Activated CD8-positive, alpha-beta memory T cell treated with anti-CD3 and anti-CD28 coated beads for 1 hour (primary cell): ENCODE measurements at places on chromosomes 1 and 21.

DNA sequence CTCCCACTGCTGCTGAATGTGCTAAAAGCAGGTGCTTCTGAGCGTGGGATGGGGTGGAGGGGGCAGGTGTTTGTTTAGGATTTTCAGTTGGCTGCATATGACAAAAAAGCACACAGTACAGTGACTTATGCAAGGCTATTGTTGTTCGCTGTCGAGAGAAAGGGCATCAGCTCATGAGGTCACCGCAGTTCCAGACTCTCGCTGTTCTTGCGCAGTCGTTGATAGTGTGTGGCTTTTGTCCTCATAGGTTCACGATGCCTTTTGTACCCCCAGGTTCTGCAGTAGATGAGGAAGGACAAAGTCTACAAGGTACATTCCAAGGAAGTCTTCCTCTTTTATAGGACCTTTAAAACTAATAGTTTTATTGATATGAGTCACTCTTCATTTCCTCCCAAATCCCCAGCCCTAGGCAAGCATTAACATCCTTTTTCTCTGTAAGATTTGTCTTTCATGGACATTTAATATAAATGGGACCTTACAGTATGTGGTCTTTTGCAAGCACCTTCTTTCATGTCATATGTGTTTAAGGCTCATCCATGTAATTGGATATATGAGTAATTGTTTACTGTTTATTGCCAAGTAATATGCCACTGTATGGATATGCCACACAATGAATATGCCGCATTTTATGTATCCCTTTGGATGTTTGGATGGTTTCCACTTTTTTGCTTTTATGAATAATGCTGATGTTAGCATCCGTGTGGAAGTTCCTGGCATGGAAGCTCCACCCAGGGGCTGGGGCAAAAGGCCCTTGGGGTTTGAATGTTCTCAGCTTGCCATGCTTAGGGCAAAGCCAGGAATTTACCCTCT lies 14.5 kb upstream of the NLRP3 start:
- DNase-seq: no peak

DNA sequence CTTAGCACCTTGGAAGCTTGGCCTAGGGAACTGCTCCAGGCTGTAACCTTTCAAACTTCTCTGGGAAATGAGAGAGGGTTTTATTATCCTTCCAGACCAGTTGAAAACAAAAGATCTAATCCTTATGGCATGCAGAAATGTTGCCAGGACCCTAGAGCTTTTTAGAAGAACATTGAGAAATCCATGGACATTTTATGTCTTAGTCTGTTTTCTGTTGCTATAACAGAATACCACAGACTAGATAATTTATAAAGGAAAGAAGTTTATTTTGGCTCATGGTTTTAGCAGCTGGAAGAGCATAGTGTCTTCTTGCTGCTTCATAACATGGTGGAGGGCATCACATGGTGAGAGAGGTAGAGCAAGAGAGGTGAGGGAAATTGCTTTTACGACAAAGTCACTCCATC lies 25.8 kb downstream of the OSBPL9 start:
- no peak for DNase-seq

DNA sequence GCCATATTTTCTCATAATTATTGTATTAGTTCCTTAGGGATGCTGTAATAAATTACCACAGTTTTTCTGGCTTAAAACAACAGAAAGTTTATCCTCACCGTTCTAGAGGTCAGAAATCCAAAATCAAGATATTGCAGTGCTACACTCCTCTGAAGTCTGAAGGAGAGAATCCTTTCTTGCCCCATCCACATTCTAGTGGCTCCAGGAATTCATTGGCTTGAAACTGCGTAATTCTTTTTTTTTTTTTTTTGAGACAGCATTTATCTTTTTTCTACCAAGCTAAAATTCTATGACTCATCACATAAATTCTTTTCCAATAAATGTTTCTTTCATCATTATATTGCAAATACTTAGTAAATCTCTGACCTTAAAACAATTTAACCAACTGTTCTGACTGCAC lies 451.0 kb upstream of the RGS18 start:
- DNase-seq: no peak

DNA sequence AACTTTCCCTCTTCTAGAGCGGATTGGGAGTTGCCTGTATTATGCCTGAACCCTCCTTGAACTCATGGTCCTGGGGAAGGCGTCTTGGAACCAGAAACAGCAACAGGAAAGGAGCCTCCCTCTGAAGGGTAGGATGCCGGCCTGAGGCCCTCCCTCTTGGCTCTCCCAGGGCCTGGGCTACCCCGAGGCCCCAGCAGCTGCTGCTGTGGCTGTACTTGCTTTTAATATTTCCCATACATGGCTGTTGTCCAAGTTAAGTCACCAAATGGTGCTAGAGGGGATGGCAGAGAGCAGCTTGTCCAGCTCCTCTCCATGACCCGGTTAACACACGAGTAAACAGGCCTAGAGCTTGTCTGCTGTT lies 10.5 kb downstream of the CHRNB2 start:
- no peak for DNase-seq

DNA sequence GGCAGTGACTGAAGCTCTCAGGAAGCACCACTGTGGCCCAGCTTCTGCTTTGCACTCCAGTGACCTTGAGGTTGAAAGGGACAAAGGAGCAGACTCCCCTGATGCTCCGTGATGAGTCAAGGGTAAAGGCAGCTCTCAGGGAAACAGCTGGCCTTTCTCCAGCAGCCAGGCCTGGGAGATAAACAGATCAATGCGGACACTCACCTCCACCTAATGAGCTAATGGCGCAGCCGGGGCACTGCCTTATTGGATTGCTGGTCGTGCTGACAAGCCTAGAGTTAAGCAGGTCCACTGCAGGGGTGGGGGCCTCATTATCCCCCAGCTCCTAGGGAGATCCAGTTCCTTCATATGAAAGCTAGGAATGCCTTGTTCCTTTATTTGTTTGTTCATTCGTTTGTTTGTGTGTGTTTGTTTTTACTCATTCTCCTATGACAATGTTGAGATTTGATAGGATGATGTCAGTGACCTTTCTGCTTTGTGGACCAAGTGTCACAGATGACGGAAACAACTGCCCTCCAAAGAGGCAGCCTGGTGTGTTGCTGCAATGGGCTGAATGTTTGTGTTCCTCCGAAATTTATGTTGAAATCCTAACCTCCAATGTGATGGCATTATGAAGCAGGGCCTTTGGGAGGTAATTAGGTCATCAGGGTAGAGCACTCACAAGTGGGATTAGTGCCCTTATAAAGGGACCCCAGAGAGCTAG lies 141.4 kb upstream of the BEND5 start:
- DNase-seq: no peak

- no peak for DNase-seq
Observed at GRCh38 chr1:2206813-2207487, 12.4 kb upstream of the FAAP20 start.

- DNase-seq: no peak
Observed at GRCh38 chr1:243923292-243924171, 73.5 kb upstream of the AKT3 start.

DNA sequence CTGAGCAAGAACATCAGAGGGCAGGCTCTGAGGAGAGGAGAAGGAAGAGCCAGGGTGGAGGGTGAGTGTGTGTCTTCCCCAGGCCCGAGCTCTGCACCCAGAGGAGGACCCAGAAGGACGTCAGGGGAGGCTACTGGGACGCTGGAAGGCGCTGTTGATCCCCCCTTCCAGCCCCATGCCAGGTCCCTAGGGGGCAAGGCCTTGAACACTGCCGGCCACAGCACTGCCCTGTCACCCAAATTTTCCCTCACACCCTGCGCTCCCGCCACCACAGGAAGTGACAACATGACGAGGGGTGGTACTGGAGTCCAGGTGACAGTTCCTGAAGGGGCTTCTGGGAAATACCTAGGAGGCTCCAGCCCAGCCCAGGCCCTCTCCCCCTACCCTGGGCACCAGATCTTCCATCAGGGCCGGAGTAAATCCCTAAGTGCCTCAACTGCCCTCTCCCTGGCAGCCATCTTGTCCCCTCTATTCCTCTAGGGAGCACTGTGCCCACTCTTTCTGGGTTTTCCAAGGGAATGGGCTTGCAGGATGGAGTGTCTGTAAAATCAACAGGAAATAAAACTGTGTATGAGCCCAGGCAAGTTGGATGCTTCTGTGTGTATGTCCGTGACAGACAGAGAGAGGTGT lies 17.1 kb downstream of the BCAN start:
- DNase-seq: no peak

GRCh38 chr1:2446394-2446793 lies 29.7 kb upstream of the PLCH2 start:
- no peak for DNase-seq

DNA sequence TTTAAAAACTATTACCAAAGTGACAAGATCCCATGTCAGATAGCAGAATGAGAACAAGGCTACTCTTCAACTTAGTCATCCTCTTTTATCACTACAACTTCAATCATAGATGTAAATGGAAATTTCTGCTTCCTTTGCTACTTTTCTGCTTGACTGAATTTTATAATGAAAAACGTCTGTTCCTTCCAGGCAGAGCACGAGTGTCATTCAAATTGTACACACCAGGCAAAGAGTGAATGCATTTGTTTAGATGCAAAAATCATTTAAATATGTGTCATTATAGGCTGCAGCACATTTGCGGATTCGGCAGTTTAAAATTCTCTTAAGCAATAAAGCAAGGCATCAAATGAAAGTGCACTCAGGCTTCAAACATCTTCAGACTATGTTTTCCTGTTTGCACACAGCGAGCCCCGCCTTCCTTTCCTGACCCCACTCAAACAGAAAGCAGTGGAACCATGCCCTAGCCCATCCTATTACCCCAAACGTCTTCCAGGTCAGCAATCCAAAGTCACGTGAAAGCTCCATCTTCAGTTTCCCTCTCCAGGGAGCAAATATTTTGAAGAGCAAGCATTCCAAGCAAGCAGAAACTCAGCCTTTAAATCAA lies 99.6 kb downstream of the APP start:
- no peak for DNase-seq

- no peak for DNase-seq
Observed at GRCh38 chr1:40224040-40224439, 23.7 kb upstream of the TMCO2 start.

- no peak for DNase-seq
Observed at GRCh38 chr1:54850069-54850730, 36.8 kb downstream of the DHCR24 start.

DNA sequence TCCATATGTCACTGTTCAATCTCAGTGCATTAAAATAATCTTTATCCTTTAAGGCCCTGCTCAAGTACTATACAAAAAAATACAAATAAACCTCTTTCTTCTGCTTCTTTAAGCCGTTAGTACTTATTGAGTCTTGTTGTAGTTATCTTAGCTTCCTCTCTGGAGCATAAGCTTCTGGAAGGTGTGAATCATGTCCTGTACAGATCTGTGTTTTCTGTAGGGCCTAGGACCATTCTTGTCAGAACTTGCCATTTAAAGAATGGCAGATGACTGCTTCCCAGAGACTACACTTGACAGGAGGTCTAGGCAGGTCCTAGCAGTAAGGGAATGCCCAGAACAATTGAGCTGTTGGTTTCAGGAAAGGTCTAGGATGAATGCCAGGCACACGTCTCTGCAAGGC lies 12.9 kb downstream of the NEK7 start:
- no peak for DNase-seq

GRCh38 chr1:174051956-174052355 lies 29.8 kb upstream of the RC3H1 start:
- DNase-seq: no peak

DNA sequence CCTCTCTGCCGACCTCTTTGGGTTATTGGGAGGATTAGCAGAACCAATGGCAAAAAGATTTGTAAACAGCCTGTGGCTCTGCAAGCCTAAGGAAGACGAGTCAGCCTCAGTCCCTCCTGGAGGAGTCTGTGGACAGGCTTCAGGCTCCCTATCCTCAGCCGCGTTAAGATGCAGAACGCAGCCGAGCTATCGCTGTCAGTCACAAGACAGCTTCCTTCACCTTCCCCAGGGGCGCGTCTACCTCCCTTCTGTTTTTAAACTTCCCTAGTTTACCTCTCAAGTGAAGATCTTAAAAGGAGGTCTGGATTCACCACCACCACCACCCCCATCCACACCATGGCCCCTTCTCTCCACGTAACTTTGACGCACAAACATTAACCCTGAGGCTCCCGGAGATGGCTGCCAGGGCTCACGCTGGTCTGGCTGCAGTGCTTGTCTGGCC lies 738 bp downstream of the CAMK1G start:
- DNase-seq: no peak

DNA sequence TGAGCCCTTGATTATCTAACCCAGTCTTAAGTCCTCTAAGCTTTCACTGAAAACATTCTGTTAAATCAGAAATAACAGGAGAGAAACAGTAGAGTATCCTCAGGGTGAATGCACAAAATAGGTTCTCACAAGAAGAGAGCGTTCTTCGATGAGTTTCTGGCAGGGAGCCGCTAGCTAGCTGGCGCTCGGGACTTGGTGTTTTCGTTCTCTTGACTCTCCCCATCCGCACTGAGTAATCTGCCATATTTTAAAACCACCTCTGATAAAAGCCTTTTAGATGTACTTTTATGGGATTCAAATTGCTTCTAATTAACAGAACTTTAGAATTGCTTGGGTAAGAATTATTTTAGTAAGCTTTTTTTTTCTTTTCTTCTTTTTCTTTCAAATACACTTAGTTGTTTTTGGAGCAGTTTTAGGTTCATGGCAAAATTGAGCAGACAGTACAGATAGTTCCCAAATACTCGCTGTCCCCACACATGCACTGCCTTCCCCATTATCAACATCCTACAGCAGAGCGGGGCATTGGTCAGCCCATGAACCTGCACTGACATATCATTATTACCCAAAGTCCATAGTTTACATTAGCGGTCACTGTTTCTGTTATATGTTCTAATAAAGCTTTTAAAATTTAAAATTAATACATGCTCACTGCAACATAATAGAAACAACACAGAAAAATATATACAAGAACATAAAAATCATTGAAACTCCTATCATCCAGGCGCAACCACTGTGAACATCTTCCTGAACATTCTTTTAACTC lies 35.4 kb downstream of the PRDM2 start:
- DNase-seq: no peak

DNA sequence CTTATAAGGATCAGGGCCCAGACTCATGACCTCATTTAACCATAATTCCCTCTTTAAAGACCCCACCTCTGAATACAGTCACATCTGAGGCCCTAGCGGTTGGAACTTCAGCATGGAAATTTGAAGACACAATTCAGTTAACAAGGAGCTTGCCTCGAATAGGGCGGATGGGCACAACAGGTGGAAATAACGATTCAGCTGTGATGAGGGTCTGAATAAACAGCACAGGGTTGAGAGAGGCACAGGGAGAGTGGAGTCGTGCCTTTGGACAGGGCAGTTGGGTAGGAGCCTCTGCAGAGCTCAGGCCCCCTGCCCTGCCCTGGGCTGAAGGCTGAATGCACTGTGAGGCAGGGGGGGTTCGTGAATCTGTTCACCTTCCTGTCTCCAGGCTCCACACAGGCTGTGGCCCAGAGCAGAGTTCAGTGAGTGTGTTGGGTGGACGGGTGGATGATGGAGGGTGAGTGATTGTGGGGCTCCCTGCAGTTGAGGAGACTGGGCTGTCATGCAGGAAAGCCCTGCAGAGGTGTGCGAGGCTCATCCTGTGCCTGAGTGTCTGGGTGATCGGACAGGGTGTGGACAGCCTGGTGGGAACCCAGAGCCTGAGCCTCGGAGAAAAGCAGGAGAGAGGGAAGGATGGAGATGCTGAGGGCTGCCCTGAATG lies 243.1 kb downstream of the FOXD2 start:
- DNase-seq: no peak

GRCh38 chr1:111361761-111362160 lies 65.8 kb downstream of the OVGP1 start:
- DNase-seq: no peak
